Psoas muscle (tissue), 8 donors: ENCODE measurements at places on chromosomes 4 and X.
A peak's percentile ranks its signal among the peaks of the same experiment; 100 is the strongest.

DNA sequence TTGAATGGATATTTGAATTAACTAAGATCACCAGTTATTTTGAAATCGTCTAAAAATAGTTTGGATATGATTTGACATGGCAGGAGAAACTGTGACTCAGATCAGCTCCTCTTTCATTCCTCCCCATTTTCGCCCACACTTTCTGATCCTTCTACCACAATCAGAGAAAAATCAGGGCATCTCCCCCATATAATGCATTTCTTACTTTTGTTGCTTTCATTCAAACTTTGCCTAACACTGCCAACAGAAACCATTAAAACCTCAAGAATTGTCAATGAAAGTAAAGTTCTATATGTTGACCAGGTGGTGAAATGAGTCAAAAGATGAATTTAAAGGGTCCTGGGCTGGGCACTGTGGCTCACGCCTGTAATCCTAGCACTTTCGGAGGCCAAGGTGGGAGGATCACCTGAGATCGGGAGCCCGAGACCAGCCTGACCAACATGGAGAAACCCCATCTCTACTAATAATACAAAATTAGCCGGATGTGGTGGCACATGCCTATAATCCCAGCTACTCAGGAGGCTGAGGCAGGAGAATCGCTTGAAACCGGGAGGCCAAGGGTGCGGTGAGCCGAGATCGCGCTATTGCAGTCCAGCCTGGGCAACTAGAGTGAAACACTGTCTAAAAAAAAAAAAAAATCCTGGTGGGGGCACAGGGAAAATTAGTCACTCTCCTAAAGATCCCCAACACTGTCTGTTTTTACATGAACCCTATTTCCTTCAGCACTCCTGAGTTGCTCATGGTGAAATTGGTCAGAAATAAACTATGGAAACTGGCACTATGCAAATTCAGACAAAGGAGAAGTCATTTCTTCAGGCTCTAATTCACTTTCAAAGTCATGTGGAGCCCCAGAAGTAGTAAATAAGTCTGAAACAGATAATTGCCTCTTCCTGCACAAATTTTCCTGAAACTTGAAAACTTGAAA is 122.8 kb upstream of the NOCT start:
- no peak overlapping the region for H3K4me3 ChIP-seq
- no peak overlapping the region for H3K27ac ChIP-seq
- peaks cover 26% of the 10 kb centered on the region for H3K4me1 ChIP-seq

DNA sequence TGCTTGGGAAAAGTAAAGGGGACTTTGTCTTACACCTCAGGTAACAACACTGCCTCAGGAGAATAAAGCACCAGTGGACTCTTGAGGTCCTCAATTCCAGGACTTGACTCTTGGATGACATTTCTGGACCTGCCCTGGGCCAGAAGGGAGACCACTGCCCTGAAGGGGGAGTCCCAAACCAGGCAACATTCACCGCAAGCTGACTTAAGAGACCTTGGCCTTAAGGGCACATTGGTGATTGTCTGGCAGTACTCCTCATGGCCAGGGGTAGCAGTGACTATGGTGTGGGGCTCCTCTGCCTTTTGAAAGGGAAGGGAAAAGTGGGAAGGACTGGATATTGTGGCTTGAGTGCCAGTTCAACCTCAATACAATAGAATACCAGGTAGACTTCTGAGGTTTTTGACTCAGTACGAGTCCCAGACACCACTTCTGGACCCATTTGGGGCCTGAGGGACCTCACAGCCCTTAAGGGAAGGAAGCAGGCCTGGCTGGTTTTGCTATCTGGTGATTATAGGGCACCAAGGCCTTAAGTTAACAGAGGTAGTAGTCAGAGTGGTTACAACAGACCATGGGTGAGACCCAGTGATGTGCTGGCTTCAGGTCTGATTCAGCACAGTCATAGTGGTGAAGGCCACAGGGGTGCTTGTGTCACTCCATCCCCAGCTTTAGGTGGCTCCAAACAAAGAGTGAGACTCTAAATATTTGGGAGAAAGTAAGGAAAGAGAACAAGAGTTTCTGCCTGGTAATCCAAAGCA is 121.2 kb upstream of the TET2 start:
- H3K4me1 ChIP-seq, result no peaks in the 10 kb centered on the region
- no peaks in the 10 kb centered on the region for H3K36me3 ChIP-seq
- no peak overlapping the region for H3K4me3 ChIP-seq
- no peak for DNase-seq
- H3K27ac ChIP-seq, result no peak overlapping the region
- no peaks in the 10 kb centered on the region for H3K27me3 ChIP-seq

DNA sequence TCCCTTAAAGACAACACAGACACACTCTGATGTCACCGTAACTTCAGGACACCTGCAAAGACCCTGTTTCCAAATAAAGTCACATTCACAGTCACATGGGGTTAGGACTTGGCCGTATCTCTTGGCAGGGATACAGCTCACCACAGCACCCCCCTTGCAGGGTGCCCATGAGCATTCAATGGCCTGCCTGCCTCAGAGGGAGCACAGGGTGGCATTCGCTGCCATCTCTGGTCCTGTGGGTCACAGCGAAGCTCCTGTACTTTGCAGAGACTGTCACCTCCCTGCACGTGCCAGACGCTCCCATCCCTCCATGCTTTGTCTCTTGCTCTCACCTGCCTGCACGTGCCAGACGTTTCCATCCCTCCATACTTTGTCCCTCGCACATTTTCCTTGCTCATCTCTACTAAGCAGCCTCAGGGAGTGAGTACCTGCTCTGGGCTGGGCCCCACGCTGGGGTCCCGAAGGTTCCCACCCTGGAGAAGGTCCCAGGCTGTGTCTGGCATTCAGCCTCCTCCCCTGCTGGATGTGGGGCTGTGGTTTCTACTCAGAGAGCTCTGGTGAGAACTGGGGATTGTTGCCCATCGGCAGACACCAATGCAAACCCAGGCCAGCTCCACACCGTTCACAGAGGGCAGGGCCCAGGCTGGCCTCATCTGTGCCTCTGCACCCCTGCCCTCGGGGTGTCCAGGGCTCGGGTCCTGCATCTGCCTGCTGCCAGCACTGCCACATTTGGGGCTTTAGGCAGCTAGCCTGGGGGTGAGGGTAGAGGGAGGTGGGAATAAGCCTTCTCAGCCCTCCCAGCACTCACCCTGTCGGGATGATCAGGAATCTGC is 15.8 kb downstream of the HTRA3 start:
- H3K27ac ChIP-seq, result no peak overlapping the region
- no peak overlapping the region for H3K4me3 ChIP-seq
- H3K4me1 ChIP-seq, result peaks cover 9% of the 10 kb centered on the region

- no peak for DNase-seq
- no peaks in the 10 kb centered on the region for H3K27me3 ChIP-seq
- no peaks in the 10 kb centered on the region for H3K4me1 ChIP-seq
- peaks cover 4% of the 10 kb centered on the region for H3K36me3 ChIP-seq
These were observed 10.6 kb upstream of the TADA2B start for GRCh38 chr4:7032596-7032995.

GRCh38 chr4:186633844-186634243 is 78.5 kb upstream of the MTNR1A start:
- no peak overlapping the region for H3K4me3 ChIP-seq
- no peak for DNase-seq
- H3K4me1 ChIP-seq, result no peaks in the 10 kb centered on the region
- H3K27me3 ChIP-seq, result no peaks in the 10 kb centered on the region

DNA sequence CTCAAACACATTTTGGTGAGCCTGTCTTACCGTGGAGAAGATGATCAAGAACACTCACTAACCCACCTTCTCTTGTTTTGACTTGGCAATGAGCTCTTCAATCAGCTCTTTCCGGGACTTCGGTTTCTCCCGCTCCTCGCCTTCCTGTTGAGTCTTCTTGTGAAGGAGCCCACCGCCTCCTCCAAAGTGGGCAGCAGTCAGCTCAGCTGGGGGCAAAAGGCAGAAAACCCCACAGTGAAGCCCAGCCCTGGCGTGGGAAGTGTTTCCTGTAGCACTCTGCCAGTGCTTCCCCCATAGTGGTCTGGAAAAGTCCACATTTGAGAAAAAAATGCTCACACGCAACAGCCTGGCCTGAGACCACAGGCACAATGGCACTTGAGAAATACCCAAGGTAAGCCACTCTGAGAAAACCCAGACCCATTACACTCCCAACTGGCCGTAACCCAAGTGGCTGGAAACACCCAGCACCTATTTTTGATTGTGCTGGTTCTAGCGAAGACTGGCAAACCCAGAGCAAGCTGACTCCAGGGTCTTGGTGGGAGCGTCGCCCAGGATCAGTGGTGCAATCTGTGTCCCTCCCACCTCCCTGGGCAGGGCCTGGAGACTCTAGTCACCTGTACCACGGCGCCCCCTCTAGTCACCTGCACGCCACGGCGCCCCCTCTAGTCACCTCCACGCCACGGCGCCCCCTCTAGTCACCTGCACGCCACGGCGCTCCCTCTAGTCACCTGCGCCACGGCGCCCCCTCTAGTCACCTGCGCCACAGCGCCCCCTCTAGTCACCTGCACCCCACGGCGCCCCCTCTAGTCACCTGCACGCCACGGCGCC is 8.6 kb downstream of the NOP14 start:
- H3K4me3 ChIP-seq, result no peak overlapping the region
- DNase-seq, result no peak
- peaks cover 17% of the 10 kb centered on the region for H3K4me1 ChIP-seq
- peaks cover 16% of the 10 kb centered on the region for H3K36me3 ChIP-seq

GRCh38 chrX:153818571-153819383 is 11.6 kb downstream of the PDZD4 start:
- H3K27me3 ChIP-seq, result peaks cover 23% of the 10 kb centered on the region
- H3K4me1 ChIP-seq, result no peaks in the 10 kb centered on the region
- no peak overlapping the region for H3K27ac ChIP-seq
- peak overlapping the region; percentile 62 for H3K4me3 ChIP-seq
- no peaks in the 10 kb centered on the region for H3K36me3 ChIP-seq
- peak; percentile 31 for DNase-seq
